Choroid plexus epithelial cell (primary cell): ENCODE measurements at places on chromosomes 11 and 22.

GRCh38 chr11:117870103-117870952 lies 6.1 kb downstream of the FXYD6 start:
- no peak for DNase-seq

DNA sequence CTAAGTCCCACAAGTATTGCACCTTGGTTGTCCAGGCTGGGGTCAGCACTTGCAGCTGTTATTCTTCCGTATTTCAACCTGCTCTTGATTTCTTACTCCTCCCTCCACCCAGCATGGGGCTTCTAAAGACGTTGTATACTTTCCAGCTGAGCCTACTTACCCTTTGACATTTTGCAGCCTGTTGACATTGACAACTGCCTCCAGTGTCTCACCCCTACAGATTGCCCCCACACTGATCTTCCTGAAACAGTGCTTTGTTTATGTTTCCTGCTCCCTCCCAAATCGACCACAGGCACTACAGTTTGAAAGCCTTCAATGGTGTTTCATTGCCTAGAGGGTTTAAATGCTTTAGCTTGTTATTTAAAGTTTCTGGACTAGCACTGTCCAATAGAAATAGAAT lies 56.6 kb downstream of the FAM83F start:
- peak; percentile 49 for DNase-seq

DNA sequence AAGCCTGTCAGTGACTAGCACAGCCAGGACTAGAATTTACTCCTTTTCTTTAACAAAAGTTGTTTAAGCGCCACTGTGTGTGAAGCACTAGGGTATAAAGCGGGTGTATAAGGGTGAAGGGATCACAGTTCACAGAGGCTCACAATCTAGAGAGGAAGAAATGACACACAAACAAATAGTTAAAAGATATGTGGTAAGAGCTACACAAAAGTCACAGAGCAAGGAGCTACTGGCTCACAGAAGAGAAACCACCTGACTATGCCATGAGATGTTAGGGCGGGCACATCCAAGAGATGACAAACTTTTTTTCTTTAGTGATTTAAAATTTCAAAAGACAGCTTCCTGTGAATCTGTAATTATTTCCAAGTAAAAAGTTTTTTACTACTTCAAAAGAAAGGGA lies 55.6 kb downstream of the PHF21A start:
- DNase-seq: no peak

DNA sequence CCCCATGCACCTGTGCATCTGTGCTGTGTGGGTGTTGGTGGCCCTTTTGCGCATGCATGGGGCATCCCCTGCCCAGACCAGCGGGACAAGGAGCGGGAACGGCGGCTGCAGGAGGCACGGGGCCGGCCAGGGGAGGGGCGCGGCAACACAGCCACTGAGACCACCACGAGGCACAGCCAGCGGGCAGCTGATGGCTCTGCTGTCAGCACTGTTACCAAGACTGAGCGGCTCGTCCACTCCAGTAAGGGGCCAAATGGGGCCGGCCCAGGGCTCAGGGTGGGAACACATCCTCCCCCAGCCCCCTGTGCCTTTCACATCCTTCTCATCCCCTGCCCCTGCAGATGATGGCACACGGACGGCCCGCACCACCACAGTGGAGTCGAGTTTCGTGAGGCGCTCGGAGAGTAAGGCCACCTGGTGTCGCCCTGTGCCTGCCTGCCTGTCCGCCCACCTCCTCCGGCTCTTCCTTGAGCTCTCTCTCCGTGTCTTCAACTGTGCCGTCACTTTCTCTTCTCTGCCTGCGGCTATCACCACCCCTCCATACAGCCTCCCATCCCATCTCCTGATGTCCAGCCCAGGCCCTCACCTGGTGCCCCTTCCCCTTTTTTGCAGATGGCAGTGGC lies 10.6 kb downstream of the SELENOM start:
- no peak for DNase-seq

GRCh38 chr11:7439746-7440320 lies 45.5 kb upstream of the OLFML1 start:
- no peak for DNase-seq

DNA sequence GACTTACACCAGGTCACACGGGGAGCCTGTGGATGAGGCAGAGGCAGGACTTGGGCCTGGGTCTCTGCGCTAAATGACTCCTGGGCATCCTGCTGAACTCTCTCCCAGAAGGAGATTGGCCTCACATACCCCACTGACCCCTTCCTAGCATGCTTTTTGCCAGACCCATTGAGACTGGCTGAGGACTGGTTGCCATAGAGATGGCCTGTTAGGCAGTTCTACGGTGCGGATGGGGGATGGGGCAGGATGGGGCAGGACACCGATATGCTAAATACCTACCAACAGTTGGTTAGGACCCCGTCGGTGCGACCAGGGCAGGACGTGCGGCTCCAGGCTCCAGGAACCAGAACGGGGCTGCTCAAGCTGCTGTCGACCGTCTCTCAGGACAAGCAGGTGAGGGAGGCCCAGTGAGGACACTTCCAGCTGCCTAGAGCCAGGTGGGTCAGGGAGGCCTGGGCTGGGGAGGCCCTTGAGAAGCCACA lies at the start of gene TSGA10IP:
TSGA10IP (plus strand) TSS at position 51 of the 482 bp plus-strand sequence; CDS start at position 247, 196 bp downstream.
- DNase-seq: no peak

DNA sequence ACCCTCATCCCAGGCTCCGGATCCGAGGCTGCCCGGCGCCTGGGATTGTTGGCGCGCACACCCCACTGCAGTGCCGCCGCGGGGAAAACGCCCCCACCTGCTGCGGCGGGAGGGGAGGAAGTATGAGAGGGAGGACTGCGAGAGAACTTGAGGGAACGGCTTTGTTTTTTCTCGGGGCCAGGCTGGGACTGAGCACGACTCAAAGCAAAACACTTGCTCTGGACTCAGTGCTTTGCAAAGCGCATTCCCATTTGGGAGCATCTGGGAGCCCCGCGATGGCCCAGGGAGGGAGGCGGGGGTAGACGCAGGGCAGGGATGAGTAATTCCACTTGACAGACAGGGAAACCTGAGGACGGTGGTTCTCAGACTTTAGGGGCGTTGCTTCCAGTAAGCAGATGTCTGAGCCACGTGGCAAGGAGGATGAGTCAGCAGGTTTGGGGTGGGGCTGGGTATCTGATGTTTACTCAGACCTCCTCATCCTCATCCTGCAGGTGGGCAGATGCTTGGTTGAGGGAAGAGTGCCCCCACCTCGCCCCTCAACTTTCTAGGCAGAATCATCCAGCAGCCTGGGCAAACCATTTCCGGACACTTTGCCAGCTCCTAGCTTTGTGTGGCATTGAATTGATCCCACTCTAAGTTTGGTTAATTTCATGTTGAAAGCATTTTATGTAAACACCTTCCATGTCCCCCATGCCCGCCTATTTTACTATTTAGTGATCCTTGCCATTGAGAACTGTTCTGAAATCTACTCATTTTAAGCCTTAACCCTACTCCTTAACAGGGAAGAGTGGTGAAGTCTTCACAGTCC lies 1.5 kb downstream of the MIAT start:
- DNase-seq: peak; percentile 95

- DNase-seq: no peak
These were observed 8.9 kb downstream of the TAF1D start for GRCh38 chr11:93732237-93732892.

DNA sequence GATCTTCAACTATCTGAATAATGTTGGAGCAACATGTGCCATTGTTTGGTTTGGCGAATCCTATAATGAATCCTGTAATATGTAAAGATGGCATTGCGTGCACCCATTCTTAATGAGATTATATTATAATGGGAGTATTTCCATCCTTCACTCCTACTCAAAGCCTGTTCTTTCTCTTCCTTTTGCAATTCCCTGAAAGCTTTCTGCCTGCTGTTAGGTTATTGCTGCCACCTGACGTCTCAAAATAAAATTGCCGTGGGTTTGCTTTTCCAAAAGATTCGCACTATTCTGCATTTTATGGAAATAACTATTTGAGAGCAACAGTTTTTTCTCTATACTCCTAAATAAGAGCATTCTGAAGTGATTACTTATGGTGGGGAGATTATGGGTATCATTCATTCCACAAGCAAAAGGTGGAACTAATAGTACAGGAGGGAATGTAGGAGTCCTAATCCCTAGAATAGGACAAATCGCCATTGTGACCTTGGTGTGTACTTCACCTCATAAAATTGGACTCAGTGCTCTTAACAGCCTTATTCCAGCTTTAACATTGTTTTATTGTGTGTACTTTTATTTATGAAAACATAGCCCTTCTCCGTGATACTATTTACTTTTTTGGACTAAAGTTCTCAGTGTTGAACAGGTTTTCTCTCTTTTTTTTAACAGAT lies 69.6 kb upstream of the ALKBH3 start:
- DNase-seq: peak; percentile 62

GRCh38 chr11:80815752-80816453 lies 1375.1 kb upstream of the TENM4 start:
- peak; percentile 5 for DNase-seq

- no peak for DNase-seq
These were observed 16.5 kb downstream of the LRRC10B start for GRCh38 chr11:61524963-61525587.

DNA sequence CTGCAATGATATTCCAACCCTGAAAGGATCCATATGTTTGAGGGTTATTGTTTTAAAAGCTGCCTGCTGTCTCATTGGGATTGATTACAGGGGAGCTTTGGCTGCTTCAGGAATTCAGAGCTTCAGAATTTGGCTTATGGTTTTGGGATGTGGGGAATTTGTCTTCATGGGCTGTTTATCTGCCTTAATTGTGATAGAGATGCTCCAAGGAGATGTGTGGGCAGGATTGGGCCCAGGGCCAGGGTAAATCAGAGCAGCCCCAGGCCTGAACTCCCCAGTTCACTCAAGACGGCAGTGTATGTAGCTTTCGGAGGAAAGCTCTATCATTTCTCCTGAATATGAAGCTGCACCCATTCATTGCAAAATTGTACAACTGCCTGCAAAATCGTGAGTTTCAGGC lies 88.5 kb downstream of the ALX4 start:
- DNase-seq: no peak

GRCh38 chr11:125108469-125108868 lies 3.0 kb downstream of the TMEM218 start:
- DNase-seq: no peak

- no peak for DNase-seq
These were observed 11.6 kb upstream of the OOSP4B start for GRCh38 chr11:60005360-60005759.

- no peak for DNase-seq
These were observed 165.1 kb downstream of the CEP164 start for GRCh38 chr11:117492578-117493251.

GRCh38 chr22:17982572-17983141 lies 41.7 kb downstream of the MICAL3 start:
- no peak for DNase-seq

GRCh38 chr11:19199771-19200170 lies 2.0 kb downstream of the CSRP3 start:
- DNase-seq: peak; percentile 13

- DNase-seq: peak; percentile 46
These were observed 7.9 kb downstream of the FAM118A start for GRCh38 chr22:45317551-45318167.

DNA sequence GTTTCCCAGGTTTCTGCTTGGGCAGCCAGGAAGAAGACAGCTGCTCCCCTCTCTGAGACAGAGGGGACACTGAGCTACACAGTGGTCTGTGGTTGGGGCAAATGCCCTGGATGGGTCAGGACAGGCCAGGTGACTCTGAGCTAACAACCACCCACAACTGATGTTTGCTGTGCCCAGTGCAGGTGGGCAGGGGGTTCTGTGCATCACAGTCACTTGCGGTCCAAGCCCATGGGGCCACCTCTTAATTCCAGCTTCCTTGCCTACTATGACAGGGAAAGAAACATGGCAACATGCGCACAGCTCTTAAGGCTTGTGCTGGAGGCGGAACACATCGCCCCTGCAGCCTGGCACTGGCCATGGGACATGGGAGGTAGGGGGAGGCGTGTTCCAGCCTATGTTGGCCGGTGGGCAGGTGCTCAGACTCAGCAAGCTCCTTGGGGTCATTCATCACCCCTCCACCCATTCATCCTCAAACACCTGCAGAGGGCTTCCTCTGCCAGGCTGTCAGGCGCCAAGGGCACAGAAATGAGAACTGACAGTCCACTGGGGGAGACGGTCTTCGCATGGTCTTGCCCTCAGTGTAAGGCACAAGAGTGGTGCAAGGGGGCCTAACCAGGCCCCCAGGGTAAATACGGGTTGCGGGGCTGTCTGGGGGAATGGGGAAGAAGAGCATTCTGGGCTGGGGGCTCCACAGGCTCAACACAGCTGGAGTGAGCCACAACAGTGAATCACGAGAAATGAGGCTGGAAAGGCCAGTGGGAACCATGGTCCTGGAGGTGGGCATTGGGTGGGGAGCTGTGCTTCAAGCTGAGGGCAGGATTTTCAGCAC lies 55.6 kb downstream of the ARFGAP3 start:
- no peak for DNase-seq
